ENCODE measurements at places on chromosomes 4 and X.

- DNase-seq = no peak
Observed at GRCh38 chr4:58807843-58808615, 1697.8 kb upstream of the IGFBP7 start.

DNA sequence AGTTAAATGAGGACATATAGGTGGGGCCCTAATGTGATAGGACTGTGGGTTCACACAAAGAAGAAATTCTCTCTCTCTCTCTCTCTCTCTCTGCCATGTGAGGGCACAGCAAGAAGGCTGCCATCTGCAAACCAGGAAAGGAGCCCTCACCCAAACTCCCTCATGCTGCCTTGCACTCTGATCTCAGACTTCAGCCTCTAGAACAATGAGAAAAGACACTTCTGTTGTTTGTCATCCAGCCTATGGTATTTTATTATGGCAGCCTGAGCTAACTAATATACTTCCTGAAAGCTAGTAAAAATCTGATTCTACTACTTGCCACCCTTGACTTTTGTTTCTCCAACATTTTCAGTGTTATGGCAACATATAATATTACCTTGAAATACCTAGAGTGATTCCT is 425.9 kb downstream of the SPOCK3 start:
- no peak for DNase-seq

DNA sequence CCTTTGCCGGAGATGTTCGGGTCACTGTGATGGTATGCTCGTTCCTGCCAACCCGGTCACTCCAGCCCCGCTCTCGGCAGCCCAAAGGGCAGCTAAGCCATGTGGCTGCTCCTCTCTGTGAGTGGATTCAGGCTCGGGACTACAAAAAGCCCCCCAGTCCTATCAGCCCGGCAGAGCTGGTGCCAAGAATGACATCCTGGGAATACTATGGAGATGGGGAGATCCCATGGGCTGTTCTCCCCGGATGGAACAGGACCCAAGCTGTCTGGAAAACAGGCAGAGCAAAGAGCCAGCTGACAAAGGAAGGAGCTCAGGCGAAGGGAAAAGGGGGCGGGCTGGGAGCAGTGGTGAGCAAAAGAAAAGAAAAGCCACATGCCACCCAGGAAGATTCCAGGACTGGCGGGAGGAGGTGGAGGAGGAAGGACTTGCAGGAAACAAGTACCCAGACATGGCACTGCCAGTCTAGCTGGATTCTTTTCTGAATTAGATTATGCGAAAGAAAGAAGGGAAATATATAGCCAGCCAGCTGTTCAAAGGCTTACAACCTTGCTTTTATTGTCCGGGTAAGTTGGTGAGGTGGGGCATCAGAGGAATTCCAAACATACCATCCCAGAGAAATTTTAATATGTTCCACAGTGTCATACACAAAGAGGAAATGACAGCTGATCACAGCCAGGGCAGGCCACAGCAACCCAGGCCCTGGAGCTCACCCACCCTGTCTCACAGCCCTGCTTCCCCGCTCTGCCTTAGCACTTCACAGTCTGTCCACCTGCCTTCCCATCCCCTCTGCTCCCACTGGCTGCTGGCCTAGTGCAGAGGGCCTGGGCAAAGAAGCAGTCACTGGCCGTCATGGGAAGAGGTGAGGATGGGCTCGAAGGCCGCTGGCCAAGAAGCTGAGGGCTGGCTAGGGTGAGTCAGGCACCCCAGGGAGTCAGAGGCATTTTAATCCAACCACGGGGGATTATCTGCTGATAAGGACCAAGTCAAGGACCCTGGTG is 3.4 kb downstream of the NDP start:
- DNase-seq = no peak

DNA sequence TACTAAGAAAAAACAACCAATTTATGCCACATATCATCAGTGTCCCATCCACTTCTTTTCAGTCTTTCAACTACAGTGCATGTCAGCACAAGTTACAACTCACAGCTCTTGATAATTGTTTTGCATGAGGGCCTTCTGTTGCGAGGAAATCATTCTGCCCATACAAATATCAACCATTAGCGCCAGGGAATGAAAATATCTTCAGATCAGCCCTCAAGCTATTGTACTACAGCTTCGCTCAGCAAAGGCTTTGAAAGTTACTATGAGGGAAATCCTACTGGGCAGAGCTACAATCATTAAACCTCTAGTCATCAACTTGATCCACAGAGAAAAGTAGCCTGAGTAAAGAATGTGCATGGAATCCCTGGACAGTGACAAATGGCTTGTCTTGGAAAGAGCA is 1023.6 kb upstream of the HS3ST1 start:
- no peak for DNase-seq

GRCh38 chr4:98448908-98449307 is 187.7 kb downstream of the RAP1GDS1 start:
- DNase-seq = no peak

DNA sequence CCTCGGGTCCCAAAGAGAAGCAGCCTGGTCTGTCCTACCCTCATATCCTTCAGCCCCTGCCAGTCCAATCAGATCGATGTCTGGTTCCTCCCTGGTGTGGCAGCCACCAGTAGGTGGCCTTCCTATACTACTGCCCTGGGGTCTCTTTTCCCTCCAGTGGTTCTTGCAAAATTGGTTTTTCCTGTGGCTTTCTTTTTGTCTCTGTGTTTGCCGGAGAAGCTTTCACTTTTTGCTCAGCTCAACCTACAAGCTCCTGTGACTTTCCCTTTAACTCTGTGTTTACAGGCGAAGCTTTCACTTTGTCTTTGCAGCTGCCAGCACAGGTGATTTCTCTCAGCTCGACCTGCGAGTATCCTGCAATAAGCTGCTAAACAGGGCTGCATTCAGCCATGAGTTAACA is 46.8 kb downstream of the UGT2A3 start:
- no peak for DNase-seq

GRCh38 chr4:153733751-153734448 is 25.9 kb downstream of the RNF175 start:
- DNase-seq = no peak

- DNase-seq = no peak
Observed at GRCh38 chr4:181319629-181320028, 923.6 kb upstream of the TENM3 start.

DNA sequence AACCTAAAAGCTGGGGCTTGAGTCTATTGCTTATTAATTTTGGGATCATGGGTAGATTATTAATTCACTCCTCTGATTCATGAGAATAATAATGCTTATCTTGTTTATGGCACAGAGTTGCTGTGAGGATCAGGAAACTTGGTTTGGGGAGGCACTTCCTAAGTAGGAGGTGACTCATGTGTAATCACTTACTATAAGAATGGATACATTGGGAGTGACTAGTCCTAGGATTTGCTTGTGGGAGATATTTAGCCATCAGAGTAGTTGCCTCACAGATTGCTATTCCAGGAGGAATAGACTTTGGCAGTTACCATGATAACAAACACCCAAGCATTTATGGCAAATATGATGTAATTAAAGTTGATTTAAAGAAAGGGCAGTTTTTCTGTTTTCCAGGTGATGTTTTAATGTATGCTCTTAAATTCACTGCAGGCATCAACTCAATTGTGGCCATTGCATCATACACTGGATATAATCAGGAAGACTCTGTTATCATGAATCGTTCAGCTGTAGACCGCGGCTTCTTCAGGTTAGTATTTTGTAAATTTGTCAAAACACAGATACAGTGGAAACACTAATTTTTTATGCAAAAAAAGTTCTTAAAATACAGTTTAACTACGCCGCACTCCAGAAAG is 41.9 kb downstream of the POLR2B start:
- no peak for DNase-seq

GRCh38 chr4:78032446-78032845 is 24.7 kb upstream of the FRAS1 start:
- DNase-seq = no peak

DNA sequence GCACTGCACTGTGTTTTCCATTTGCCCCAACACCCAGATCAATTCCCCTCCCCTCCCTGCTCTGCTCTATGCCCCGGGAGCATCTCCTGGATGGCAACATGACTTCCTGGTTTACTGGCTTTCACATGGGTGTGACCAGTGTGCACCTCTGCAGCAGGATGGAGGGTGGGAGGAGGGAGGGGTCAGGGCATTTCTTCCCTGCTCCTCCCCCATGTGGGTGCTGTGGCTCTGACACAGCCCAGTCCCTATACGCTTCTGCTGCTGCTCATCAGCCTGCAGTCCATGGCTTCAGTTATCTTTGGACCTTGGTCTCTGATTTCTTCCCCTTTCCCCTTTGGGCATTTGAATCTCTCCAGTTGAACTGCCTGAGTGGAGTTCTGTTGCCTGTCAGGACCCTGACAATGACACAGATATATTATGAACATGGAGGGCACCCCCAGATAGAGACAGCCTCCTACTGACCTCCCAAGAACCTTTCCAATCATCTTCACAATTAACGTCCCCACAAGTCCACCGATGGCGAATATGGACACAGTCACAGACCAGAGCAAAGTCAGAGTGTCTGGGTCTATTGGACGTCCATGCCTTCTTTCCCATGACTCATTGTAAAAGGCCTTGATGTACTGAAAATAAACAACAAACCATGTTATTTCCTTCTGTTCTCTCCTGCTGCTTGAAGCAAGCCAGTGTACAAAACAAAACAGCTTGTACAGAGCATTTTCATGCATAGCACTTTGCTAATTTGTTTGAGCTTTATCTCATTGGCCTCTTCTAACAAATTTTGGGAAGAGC is 24.8 kb downstream of the SLC2A9 start:
- no peak for DNase-seq

DNA sequence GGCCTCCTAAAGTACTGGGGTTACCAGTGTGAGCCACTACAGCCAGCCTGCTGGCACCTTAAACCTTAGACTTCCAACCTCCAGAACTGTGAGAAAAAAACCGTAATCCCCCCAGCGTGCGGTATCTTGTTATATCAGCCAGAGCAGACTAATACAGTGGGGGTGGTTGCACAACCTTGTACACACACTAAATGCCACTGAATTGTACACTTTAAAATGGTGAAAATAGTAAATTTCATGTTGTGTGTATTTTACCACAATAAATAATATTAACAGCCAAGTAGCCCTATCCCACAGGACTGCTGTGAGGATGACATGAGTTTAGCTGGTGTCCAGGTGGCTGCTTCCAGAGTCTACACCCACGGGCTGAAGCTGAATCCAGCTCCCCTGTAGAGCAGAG is 38.8 kb downstream of the ZBTB49 start:
- DNase-seq = no peak

- DNase-seq = no peak
Observed at GRCh38 chrX:143788265-143788664, 67.7 kb upstream of the SPANXN2 start.

DNA sequence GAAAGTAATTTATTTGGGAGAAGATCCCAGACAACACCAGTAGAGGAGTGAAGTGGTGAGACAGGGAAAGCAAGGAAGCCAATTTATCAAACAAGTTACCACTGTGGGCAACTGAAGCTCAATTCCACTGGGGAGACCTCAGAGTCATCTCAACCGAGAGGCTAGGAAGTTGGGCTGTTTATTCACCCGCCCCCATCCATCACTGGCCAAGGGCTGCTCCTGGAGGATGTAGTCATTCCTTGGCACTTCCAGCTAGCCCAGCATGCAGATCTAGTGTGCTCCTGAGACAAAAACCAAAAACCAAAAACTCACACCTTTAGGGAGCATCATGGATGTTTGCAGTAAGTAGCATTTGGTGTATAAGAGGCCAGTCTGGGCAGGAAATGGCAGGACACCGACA is 47.0 kb downstream of the RAI2 start:
- no peak for DNase-seq

DNA sequence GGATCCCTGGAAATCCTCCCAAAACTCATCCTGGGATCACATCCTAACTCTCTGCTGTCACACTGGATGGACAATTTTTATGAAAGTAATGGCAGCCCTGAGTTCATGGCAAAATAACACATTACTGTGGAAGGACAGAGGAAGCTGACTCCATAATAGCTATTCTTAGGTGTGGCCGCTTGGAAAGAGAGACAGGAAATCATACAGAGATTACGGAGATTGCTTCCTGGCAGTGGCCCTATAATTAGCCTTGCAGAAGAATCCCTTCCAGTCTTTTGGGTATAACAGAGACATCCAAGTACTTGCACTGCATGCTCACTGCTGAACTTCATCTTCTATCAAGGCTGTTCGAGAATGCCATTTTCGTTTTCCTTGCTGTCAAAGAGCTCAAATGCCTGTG is 133.1 kb upstream of the VCX start:
- DNase-seq = no peak

- DNase-seq = no peak
Observed at GRCh38 chr4:2923141-2923551, 40.1 kb downstream of the NOP14 start.

Data from type B pancreatic cell (in vitro differentiated cells).